ENCODE measurements at places on chromosomes 1 and 21.

DNA sequence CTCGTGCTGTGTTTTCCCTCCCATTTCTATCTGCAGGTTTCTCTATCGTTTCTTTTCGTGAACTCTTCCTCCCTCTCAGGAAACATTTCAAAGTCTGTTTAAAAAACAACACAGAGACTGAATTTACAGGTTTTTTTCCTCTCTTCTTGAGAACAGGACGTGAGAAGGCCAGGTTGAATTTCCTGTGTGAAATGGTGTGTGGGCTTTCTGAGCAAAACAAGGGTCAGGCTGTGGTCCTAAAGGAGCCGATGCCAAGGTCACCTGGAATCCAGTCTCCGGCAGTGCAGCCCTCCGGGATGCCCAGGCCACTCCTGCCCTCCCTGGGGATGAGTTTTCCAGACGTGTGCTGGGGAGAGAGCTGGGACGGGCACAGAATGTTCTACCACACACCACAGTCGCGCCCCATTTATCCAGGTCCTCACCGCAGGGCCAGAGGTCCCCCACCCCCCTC is 62.7 kb upstream of the RUNX3 start:
- DNase-seq: no peak

DNA sequence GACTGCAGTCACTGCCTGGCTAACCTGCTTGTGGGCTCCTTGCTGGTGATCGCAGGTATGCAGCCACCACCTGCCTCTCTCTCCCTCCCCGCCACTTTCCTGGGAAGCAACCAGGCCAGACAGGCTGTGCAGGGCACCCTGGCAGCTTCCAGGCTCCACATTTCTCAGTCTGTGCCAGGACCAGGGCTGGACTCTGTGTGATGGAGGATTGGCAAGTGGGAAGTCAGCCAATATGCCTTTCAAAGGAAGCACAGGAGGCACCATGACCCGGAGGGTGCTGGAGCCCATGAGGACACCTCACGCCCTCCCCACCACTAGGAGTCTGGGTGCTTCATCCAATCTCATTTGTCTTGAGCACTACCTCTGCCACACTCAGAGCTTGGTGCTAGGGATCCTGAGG is 15.8 kb upstream of the DISP3 start:
- DNase-seq: no peak

DNA sequence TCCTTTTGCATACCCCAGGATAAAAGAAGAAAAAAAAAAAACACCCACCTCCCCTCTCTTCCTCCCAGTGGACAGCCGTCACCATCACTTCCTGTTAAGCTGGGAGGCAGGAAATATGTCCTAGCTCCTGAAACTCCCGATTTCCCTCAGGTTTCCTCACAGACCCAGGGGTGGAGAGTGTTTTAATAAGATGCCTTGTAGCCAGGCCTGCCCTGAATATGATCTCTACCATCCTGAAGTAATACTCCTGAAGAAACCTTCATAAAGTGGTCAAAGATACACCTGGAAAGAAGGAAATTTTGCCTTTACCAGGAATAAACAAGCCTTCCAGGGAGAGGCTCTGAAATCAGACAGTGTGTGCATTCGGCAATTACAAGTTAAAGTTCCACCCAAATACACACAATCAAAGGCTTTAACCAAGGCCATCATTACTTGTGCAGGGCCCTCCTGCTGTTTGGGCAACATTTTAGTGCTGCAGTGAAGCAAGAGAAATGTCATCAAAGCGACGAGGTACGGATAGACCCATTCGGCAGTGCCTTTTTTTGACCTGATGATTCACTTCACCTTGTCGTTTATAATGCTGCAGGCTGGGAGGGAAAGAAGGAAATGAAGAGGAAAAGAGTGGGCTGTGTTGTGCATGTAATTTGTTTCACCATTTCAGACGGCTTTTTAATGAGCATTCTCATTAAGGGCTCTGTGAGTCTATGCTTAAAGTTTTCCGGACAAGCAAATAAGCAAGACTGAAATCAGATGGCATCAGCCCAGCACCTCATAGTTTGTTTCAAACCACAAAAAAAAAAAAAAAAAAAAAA is 41.0 kb upstream of the RASAL2 start:
- DNase-seq: no peak

- no peak for DNase-seq
These were observed 36.0 kb downstream of the PABPC4 start for GRCh38 chr1:39540504-39541031.

- no peak for DNase-seq
These were observed 692.0 kb downstream of the NCAM2 start for GRCh38 chr21:21690068-21690665.

- DNase-seq: no peak
These were observed 223.2 kb upstream of the FOXD3 start for GRCh38 chr1:63099188-63099587.

GRCh38 chr1:75423136-75423535 is 187.8 kb downstream of the SLC44A5 start:
- no peak for DNase-seq

DNA sequence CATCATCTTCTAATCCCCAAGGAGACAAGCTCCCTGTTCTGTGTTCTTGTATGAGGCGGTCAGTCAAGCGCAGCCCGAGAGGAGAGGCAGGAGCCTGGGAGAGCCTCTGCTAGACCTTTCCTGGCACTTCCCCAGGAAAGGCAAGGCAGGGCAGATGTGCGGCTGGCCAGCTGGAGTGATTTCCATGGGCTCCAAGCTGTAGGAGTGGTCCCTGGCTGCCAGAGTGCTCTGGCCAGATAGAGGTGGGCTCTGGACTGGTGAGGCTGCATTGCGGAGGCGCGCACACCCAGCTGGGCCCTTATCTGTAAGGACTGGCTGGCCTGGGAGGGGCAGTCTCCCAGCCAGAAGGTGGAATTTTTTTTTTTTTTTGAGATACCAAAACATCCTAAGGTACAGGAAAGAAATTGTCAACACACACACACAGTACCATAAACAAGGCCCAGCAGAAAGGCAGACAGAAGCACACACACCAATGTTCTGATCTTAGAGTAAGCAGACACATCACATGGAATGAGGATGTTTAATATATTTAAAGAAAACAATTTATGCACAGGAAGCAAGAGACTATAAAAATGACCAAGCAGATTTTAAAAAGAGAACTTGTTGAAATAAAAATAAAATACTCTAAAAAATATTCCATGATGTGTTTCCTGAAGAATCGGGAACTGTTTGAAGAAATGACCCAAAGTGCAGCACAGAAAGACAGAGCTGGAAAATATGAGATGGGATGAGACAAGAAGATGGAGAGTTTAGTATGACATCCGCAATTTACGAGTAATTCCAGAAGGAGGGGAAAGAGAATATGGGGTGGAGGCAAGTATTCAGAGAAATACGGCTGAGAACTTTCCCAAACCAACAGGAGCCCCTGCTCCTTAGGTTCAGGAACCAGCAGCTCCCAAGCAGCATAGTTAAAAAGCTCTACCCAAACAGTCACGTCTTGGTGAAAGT is 13.4 kb downstream of the IBA57 start:
- no peak for DNase-seq

DNA sequence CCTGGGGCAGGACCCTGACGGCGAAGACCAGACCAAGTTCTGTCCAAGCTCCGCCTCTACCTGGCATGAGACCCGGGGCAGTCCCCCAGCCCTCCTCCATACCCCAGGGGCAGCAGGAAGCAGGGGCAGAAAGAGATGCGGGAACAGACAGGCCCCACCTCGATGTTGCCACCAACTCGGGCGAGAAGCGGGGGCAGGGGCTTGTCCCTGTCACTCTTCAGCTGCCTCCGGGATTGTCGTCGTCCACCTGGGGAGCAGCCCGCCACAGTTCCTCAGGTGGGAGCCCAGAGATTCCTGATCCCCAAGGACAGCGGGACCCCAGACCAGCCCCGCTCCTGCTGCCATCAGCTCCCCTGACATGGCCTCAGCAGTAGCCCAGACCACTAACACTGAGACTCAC is 54.8 kb downstream of the CHD5 start:
- DNase-seq: no peak

- no peak for DNase-seq
These were observed 1287.3 kb upstream of the ADGRL4 start for GRCh38 chr1:80293818-80294217.

DNA sequence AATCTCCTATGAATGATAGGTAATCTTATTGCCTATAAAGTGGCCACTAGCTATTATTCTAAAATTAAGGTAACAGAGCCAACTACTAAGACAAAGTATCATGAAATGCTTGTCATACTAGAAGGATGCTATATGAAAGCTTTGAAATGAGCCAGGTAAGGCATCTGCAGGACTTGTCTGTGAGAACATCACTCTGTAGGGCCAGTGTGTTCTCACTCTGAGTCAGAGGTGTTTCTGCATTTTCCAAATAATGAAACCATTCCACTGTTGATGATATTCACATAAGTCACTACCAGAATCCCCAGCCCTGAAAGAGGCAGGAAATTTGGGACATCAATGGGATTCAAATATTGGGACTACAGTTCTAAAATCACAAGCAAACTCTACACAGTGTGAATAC is 25.8 kb upstream of the GBP5 start:
- DNase-seq: no peak

- DNase-seq: no peak
These were observed 22.7 kb upstream of the PRKACB start for GRCh38 chr1:84121360-84121759.

GRCh38 chr1:68384321-68384813 is 65.4 kb downstream of the RPE65 start:
- DNase-seq: peak; percentile 13

DNA sequence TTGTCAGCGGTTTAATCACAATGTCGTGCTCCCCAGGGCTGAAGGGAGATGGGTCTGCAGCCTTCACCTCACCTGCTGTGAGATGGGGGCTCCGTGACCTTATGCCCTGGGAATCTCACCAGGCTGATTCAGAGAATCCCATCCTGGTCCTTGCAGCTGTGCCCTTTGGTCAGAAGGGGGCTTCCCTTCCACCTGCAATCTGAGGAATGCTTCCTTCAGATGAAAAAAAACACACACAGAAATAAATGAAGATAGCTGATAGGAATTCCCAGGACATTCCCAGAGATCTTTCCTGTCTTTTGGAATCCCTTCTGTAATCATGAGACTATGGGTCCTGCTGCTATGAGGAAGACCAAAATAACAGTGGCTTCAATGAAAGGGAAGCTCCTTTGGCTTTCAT is 127.0 kb upstream of the VAMP3 start:
- no peak for DNase-seq

DNA sequence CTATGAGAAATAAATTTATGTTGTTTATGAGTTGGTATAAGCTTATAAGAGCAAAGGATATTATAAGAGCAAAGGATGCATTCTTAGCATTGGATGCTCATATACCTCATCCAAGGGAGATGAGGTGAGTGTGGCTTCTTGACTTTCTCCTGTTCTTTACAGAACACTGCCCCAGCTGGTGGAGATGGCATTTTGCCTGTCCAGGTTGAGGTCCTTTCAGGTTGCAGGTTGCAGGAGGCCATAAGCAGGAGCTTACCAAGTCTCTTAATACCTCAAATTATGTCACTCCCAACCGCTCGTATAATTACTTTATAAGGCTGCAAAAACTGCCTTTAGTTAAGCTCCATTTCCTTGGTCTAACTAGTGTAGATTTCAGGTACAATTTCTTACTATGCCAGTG is 66.7 kb downstream of the RPE65 start:
- DNase-seq: no peak

DNA sequence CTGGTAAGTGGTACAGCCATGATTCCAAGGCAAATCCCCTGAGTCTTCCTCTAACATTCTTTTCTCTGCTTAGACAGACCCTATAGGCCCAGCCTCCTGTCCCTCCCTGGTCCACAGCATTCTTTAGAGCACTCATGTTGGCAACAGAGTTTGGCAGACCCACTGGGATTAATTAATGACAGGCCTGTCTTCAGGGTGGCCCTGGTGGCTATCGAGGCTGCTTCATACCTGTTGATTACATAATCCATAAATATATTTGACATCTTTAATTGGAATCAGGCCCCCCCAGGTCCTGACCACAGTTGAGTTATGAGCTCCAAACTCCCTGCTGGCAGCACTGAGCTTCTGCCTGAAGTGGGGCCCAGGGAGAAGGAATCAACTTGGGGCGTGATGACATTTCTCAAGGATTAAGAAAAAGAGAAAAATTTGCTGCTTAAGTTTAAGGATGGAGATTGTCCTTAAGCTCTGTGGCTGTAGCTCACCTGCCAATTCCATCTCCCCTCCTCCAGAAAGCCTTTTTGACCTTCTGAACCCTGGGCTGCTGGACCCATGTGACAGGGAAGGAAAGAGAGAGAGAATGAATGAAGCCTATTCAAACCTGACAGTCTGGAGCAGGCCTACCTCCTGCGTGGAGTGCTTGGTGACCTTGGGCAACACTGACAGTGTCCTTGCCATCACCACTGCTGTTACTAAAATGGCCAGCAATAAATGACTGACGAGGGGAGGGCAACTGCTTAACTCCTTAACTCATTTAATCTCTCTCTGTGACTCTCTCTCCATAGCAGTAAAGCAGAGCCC is 156.6 kb downstream of the TRABD2B start:
- DNase-seq: no peak

DNA sequence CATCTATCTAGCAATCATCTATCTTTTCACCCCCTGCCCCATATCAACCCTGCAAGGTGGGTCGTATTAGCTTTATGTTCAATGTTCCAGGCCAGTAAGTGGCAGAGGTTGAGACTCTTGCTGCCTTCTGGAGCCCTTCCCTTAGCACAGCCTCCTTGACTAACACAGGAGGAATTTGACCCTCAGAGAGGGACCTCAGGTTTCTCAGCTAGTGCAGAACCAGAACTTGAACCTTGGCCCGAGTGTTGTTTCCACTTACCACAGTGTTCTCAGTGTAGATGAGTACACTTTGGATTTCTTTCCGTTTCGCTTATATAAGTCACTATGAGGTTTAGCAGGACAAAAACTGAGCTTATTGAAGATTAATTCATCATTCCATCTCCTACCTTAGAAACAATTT is 11.1 kb upstream of the ATF3 start:
- no peak for DNase-seq

- DNase-seq: no peak
These were observed 9.1 kb upstream of the GALNT2 start for GRCh38 chr1:230057681-230058565.

- no peak for DNase-seq
These were observed 3.7 kb downstream of the UCK2 start for GRCh38 chr1:165831146-165831545.

GRCh38 chr1:16386454-16387113 is 19.5 kb downstream of the SZRD1 start:
- DNase-seq: no peak

DNA sequence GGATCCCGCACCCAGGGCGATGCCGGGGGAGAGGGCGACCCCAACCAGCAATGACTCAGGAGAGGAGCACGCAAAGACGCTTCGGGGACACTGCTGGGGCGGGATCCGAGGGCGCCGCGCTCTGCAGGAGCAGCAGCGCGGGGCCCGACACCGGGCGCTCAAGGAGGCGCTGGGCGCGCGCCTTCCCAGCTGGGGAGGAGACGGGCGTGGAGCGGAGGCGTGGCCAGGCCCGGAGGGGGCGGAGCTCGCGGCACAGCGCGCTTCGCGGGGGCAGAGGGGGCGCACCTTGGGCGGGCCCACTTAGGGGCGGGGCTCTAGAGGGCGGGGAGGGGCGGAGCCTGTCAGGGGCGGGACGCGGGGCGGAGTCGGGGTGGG is 369 bp downstream of the SUMO3 start:
- no peak for DNase-seq

GRCh38 chr1:38046884-38047602 is 450 bp upstream of the POU3F1 start:
- DNase-seq: no peak

- no peak for DNase-seq
These were observed 283.4 kb downstream of the ASTN1 start for GRCh38 chr1:176880955-176881595.

All from NCI-H1436 treated with DMSO at 0.1 percent for 48 hours (cell line).